Caudate nucleus (tissue), 63 donors: ENCODE measurements at places on chromosomes 11 and 22.

DNA sequence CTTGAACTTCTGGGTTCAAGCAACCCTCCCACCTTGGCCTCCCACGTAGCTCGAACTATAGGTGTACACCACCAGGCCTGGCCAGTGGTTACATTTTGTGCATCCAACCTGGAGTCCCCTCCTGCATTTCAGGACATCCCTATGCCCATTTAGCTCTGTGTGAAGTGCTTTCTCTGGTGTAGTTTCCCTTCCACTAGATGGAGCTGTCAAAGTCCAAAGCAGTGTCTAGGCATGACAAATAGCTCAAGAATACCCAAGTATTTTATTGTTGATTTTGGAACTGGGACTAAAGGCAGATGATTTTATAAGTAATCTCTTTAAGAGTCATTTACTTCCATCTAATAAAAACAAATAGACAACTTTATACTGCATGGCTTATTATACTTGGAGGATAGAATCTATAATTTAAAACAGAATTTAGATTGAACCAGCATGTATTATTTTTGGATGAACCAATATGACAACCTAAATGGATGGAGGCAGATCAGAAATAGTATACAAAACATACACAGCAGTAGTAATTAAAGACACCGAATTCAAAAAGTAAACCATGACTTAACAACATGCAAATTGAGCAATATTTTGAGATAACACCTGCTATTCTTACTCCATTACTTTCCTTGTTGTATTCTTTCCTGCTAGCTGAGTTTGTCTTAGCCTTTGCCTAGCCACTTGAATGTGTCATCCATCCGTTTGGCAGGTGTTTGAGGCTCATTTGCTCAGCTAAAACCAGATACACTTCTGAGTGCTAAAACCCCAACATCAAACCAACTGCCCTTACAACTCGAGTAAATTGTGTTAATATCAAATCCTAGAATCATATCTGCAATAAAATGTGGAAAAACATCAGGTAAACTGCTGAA is 37.7 kb downstream of the EIF4ENIF1 start:
- no peak for DNase-seq

DNA sequence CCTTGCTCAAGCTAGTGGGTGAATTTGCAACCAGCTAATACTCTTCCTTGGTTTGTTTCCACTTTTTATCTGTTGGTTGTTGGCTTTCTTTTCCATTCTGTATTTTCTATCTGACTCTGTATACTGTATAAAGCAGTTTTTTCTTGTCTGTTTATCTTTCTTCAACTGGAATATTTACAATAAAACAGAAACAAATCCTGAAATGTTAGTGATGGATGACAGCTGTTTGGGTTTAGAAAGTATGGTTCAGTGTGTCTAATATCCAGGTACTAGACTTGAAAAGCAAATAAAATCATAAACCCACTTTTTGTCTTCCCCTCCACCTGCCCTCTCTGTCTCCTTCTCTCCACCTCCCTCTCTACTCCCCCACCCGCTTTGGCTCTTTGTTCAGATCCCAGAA is 35.3 kb upstream of the TBCEL start:
- DNase-seq: no peak

GRCh38 chr11:69215784-69216415 is 60.2 kb downstream of the SMIM38 start:
- no peak for DNase-seq

GRCh38 chr11:78834886-78835285 is 260.2 kb upstream of the NARS2 start:
- DNase-seq: no peak

DNA sequence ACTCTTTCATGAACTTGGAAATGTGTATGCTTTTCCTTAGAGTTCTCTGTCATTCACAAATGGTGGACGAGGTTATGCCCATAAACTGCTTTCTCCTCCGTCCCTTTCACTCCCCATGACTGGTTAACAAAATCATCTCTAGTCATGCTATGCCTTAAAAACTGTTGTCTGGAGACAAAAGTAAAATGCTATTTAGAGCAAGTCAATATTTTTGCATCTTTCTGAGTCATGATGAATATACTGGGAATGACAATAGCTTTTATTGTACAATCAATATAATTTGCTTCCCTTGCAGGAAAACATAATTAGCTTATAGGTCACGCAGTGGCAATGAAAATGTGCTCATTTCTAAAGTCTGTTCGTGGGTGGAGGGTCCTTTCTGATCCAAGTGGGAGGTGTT is 216.7 kb upstream of the SORL1-AS1 start:
- no peak for DNase-seq

GRCh38 chr11:112159098-112160065 is 4.5 kb downstream of the IL18 start:
- no peak for DNase-seq

DNA sequence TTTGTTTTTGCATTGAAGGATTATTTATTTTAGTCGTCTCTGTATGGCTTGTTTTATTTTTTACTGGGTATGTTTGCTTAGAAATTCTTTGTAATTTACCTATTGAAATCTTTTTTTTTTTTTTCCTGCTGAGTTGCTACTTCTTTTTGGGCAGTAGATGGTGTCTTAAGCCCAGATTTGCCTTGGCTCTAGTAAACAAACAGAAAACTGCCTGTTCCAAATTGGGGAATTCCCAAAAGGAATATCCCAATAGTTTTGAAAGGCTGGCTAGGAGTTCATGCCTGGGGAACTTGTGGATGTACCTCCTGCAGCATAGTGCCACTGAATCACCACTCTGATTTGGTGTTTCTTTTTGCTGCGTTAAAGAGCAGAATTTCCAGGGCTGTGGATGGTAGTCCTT is 17.7 kb downstream of the PAMR1 start:
- DNase-seq: no peak

- no peak for DNase-seq
Measured at GRCh38 chr22:22245256-22245909, 797 bp downstream of the VPREB1 start.
